ENCODE measurements at places on chromosomes 13 and 19. TPM values are rescaled to one million over a fixed set of nuclear protein-coding genes. Genes with fewer than 3 reads are reported as not detected.

Gene CGB1
- not detected for total RNA-seq

Gene PLEKHA4
- total RNA-seq = 26.6 TPM

Gene ARID3A
- 7.3 TPM for total RNA-seq

Gene FCGBP
- under 0.01 TPM for total RNA-seq

Gene ZNF587
- total RNA-seq = 29.0 TPM

Gene DAND5
- under 0.01 TPM for total RNA-seq

Gene OR10H3
- not detected for total RNA-seq

Gene C19orf38
- total RNA-seq = under 0.01 TPM

Gene EPS8L1
- 5.5 TPM for total RNA-seq

Gene SELENOV
- total RNA-seq = 0.36 TPM

Gene FLT3
- not detected for total RNA-seq

All from melanocyte of skin (primary cell).